ENCODE measurements at places on chromosomes 12 and 14. TPM values are rescaled to one million over a fixed set of nuclear protein-coding genes. Genes with fewer than 3 reads are reported as not detected.

- H3K27me3 ChIP-seq = no peaks in the 10 kb centered on the region
- H3K27ac ChIP-seq = no peak overlapping the region
- no peak overlapping the region for H3K4me3 ChIP-seq
- no peaks in the 10 kb centered on the region for H3K36me3 ChIP-seq
- DNase-seq = no peak
- no peaks in the 10 kb centered on the region for H3K4me1 ChIP-seq
Measured at GRCh38 chr14:57749267-57749666, 116.6 kb downstream of the SLC35F4 start.

DNA sequence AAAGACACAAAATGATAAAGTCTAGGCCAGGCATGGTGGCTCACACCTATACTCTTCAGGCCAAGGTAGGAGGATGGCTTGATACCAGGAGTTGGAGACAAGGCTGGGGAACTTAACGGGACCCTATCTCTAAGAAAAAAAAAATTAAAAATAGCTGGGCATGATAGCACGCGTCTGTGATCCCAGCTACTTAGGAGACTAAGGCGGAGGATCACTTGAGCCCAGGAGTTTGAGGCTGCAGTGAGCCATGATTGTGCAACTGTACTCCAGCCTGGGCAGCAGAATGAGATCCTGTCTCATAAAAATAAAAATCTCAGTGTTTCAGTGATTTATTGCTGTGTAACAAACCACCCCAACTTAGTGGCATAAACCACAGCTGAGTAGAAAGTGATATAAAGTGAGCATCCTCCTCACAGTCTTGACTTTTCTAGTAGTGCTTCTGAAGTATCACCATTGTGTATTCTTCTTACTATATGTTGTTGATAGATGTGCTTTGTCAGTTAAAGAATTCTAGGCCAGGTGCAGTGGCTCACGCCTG, 10.6 kb upstream of the ATF1 start:
- H3K4me1 ChIP-seq = peaks cover 2% of the 10 kb centered on the region
- H3K27me3 ChIP-seq = no peaks in the 10 kb centered on the region
- no peak for DNase-seq
- H3K4me3 ChIP-seq = no peak overlapping the region

GRCh38 chr12:68630050-68630449, 19.4 kb downstream of the RAP1B start:
- peak overlapping the region; percentile 64 for H3K27ac ChIP-seq
- H3K36me3 ChIP-seq = peaks cover 58% of the 10 kb centered on the region
- DNase-seq = no peak
- H3K4me3 ChIP-seq = no peak overlapping the region

- no peak overlapping the region for H3K27ac ChIP-seq
- no peaks in the 10 kb centered on the region for H3K27me3 ChIP-seq
- DNase-seq = no peak
- no peak overlapping the region for H3K4me3 ChIP-seq
- peaks cover 13% of the 10 kb centered on the region for H3K4me1 ChIP-seq
Measured at GRCh38 chr12:68305278-68305677, 26.9 kb downstream of the MDM1 start.

DNA sequence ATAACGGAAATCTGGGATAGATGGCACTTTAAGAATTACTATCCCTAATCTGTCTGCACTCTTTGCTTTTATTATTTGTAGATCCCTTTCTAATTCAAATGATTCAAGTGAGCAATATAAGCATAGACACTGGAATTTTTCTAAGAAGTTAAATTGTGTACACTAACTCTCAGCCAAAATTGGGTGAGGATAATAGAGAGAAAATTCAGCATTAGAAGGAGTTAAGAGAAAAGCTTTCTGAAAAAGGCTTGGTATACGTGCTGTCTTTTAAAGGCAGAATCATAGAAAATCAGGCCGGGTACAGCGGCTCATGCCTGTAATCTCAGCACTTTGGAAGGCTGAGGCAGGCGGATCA, 57.1 kb upstream of the CRACR2A start:
- no peak for DNase-seq
- H3K36me3 ChIP-seq = peaks cover 11% of the 10 kb centered on the region
- H3K27ac ChIP-seq = no peak overlapping the region
- H3K4me1 ChIP-seq = peaks cover 3% of the 10 kb centered on the region
- no peak overlapping the region for H3K4me3 ChIP-seq
- no peaks in the 10 kb centered on the region for H3K27me3 ChIP-seq

GRCh38 chr14:68651652-68652432, 141.0 kb downstream of the ZFP36L1 start:
- peak; percentile 2 for DNase-seq
- peaks cover 2% of the 10 kb centered on the region for H3K4me1 ChIP-seq
- no peak overlapping the region for H3K27ac ChIP-seq
- no peak overlapping the region for H3K4me3 ChIP-seq
- H3K27me3 ChIP-seq = no peaks in the 10 kb centered on the region

- no peaks in the 10 kb centered on the region for H3K36me3 ChIP-seq
- H3K27ac ChIP-seq = peak overlapping the region; percentile 17
- H3K4me1 ChIP-seq = peaks cover 20% of the 10 kb centered on the region
- no peaks in the 10 kb centered on the region for H3K27me3 ChIP-seq
- no peak for DNase-seq
Measured at GRCh38 chr14:101721111-101721510, 40.4 kb upstream of the PPP2R5C start.

- peaks cover 42% of the 10 kb centered on the region for H3K4me1 ChIP-seq
- DNase-seq = peak; percentile 52
- peaks cover 52% of the 10 kb centered on the region for H3K36me3 ChIP-seq
- H3K27ac ChIP-seq = peak overlapping the region; percentile 80
- H3K4me3 ChIP-seq = peak overlapping the region; percentile 84
Measured at GRCh38 chr14:49623941-49624839, 3.6 kb downstream of the MGAT2 start.

GRCh38 chr12:123233505-123234308, 471 bp downstream of the MTRFR start:
- H3K27ac ChIP-seq = peak overlapping the region; percentile 98
- peak; percentile 53 for DNase-seq
- peaks cover 43% of the 10 kb centered on the region for H3K36me3 ChIP-seq
- no peaks in the 10 kb centered on the region for H3K27me3 ChIP-seq
- H3K4me1 ChIP-seq = peaks cover 64% of the 10 kb centered on the region

DNA sequence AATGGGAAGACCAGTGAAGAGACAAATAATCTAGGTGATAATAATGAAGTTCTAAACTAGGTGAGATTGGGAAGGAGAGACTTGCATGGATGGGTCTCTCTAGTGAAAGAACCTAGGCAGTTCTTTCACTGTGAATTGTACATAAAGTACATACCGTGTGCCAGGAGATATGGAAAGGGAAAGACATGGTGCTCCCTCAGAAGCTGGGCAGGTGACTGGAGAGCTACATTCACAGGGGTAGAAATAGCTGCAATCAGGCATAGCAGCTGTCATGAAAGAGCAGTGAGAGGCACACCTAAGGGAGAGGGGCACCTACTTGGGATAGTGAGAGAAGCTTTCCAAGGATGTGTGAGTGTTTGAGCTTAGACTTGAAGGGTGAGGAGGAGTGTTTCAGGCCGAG, 9.3 kb downstream of the STK38L start:
- H3K4me3 ChIP-seq = no peak overlapping the region
- H3K36me3 ChIP-seq = peaks cover 13% of the 10 kb centered on the region
- H3K4me1 ChIP-seq = no peaks in the 10 kb centered on the region

GRCh38 chr14:70683983-70684382, 42.3 kb downstream of the TTC9 start:
- H3K27ac ChIP-seq = no peak overlapping the region
- no peaks in the 10 kb centered on the region for H3K27me3 ChIP-seq

- no peaks in the 10 kb centered on the region for H3K36me3 ChIP-seq
- H3K27me3 ChIP-seq = peaks cover 11% of the 10 kb centered on the region
- DNase-seq = no peak
Measured at GRCh38 chr14:31893221-31893757, 183.8 kb upstream of the ARHGAP5 start.

GRCh38 chr12:47939009-47939601, 24.3 kb upstream of the TMEM106C start:
- H3K4me3 ChIP-seq = no peak overlapping the region
- H3K4me1 ChIP-seq = no peaks in the 10 kb centered on the region
- no peaks in the 10 kb centered on the region for H3K36me3 ChIP-seq
- H3K27me3 ChIP-seq = peaks cover 23% of the 10 kb centered on the region

DNA sequence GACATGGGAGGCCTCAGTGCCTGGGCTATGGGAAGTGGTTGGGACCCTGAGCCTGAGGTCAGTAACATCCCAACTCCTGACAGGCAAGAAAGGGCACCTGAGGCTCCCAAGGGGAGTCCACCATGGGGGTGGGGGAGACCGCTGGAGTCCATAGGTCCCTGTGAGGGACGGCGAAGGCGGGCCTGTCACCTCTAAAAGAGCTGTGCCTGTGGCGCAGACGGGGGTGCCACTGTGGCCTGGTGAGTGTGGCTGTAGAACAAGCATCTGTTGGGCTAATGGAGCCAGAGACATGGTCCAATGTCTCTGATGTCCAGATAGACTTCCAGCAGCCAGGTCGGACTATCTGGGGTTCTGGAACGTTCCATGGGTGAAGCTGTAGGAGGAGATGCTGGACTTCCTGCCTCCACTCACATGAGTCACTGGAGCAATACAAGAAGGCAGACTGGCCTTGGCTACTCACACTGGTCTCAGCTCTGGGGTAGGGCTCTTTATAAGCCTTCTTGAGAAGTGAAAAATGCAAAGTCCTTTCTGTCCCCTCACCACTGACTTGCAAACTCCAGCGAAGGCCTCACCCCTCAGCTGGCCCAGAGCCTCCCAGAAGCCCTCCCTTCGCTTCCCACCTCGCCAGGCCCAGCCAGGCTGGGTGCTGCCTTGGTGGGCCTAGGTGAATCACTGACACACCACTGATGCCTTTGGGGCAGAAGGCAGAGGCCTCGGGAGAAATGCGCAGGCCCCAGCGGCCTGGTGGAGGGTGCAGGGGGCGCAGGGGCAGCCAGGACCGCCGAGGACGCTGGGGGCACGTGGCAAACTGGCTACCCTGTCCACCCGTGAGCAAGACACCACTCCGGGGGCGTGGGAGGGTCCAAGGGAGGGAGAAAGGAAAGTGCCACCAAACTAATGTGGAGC, 1.1 kb upstream of the TRAF3 start:
- peak overlapping the region; percentile 81 for H3K27ac ChIP-seq
- H3K4me1 ChIP-seq = peaks cover 49% of the 10 kb centered on the region
- no peaks in the 10 kb centered on the region for H3K27me3 ChIP-seq
- peaks cover 24% of the 10 kb centered on the region for H3K36me3 ChIP-seq
- DNase-seq = peak; percentile 48

- no peaks in the 10 kb centered on the region for H3K27me3 ChIP-seq
- H3K27ac ChIP-seq = no peak overlapping the region
- no peak for DNase-seq
- no peak overlapping the region for H3K4me3 ChIP-seq
- no peaks in the 10 kb centered on the region for H3K4me1 ChIP-seq
Measured at GRCh38 chr12:92337128-92337527, 191.5 kb upstream of the BTG1 start.

DNA sequence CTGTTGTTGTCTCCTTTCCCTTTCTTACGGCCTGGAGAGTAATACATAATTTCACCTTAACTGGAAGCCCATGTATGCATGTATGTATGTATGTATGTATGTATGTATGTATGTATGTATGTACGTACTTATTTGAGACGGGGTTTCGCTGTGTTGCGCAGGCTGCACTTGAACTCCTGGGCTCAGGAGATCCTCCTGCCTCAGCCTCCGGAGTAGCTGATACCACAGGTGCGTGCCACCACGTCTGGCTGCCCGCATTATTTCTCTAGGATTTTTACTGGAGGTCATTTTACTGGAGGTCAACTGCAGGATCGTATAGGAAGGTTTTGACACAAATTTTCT, 644 bp upstream of the OS9 start:
- peak; percentile 45 for DNase-seq
- peaks cover 3% of the 10 kb centered on the region for H3K4me1 ChIP-seq
- H3K4me3 ChIP-seq = no peak overlapping the region
- peaks cover 21% of the 10 kb centered on the region for H3K36me3 ChIP-seq
- no peak overlapping the region for H3K27ac ChIP-seq
- H3K27me3 ChIP-seq = peaks cover 21% of the 10 kb centered on the region

- no peaks in the 10 kb centered on the region for H3K36me3 ChIP-seq
- peaks cover 7% of the 10 kb centered on the region for H3K27me3 ChIP-seq
- no peak for DNase-seq
Measured at GRCh38 chr14:94217116-94217515, 43.0 kb downstream of the PPP4R4 start.

DNA sequence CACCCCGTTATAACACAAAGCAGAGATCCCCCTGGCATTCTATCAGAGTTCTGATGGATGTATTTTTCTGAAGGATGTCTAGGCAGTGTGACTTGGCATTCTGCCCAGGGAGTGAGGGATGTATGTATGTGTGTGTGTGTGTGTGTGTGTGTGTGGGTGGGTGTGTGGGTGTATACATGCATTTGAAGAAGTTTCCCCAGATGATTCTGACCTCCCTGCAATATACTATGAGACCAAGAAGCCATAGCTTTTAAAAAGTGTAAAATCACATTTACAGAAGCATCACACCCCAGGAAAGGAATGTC, 59.7 kb upstream of the NAP1L1 start:
- no peak for DNase-seq
- no peak overlapping the region for H3K27ac ChIP-seq
- H3K4me1 ChIP-seq = peaks cover 19% of the 10 kb centered on the region
- H3K4me3 ChIP-seq = no peak overlapping the region
- H3K36me3 ChIP-seq = peaks cover 1% of the 10 kb centered on the region
- peaks cover under 1% of the 10 kb centered on the region for H3K27me3 ChIP-seq

- DNase-seq = no peak
- H3K4me1 ChIP-seq = no peaks in the 10 kb centered on the region
- H3K27me3 ChIP-seq = no peaks in the 10 kb centered on the region
- no peak overlapping the region for H3K27ac ChIP-seq
- H3K4me3 ChIP-seq = no peak overlapping the region
Measured at GRCh38 chr12:58774731-58775130, 145.6 kb downstream of the LRIG3 start.

- no peak for DNase-seq
- peaks cover 47% of the 10 kb centered on the region for H3K4me1 ChIP-seq
- H3K27me3 ChIP-seq = no peaks in the 10 kb centered on the region
- peaks cover 1% of the 10 kb centered on the region for H3K36me3 ChIP-seq
- H3K4me3 ChIP-seq = no peak overlapping the region
Measured at GRCh38 chr12:27148373-27148772, 66.0 kb upstream of the C12orf71 start.

DNA sequence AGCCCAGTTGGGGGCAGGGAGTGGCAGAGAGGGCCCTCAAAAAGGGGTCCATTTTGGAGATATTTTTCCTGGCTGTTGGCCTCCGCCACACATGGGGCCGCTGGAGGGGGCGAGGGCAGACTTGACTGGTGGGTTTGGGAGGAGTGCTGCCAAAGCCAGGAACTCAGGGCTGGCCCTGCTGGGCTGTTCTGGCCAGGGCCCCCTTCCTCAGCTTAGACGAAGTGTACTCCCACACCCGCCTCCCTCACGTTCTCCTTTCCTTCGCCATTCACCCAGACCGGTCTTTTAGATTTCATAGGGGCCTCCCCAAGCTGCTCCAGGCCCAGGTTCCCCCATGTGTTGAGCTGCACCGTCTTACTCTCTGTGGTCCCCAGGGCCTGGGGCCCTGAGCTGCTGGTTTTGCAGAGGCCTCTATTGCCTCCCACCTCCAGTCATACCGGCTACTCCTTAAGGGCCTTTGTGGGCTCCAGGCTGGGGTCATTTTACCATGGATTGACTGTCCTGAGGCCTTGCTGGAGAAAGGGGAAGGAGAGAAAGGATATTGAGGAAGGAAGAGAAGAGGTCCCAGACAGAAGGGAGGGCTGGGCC, 1.3 kb downstream of the KRT7 start:
- DNase-seq = no peak
- peaks cover 51% of the 10 kb centered on the region for H3K27me3 ChIP-seq
- no peak overlapping the region for H3K4me3 ChIP-seq

TMCC3 gene
- total RNA-seq = 0.29 TPM

A2M gene
- 0.12 TPM for total RNA-seq

RNU4-1 gene
- 780 TPM for total RNA-seq

CLEC2A gene
- total RNA-seq = not detected

KRT79 gene
- total RNA-seq = not detected

MYBPC1 gene
- not detected for total RNA-seq

CCDC196 gene
- not detected for total RNA-seq

CLEC7A gene
- total RNA-seq = 0.26 TPM

Data from activated CD8-positive, alpha-beta memory T cell treated with anti-CD3 and anti-CD28 coated beads, Interleukin-2, amount 10 ng/mL, durations not matched to agents 7 days and 5 days (primary cell).